ENCODE measurements at places on chromosomes 4 and X.

DNA sequence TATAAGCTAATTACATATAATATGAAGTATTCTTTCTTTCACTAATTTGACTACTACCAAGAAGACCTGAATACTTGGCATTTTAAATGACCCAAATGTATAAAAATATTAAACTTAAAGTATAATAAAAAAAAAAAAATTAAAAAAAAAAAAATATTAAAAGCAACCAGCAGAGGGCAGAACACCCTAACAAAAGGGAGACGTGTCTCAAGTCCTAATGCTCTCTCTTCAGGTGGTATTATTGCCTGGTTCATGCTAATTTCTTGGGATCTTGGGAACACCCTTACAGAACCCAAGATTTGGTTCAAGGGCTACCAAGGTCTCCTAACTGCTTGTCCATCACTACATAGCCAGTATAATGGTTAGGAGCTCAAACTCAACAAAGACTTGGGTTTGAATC is 754.8 kb downstream of the RAB28 start:
- DNase-seq, result no peak

GRCh38 chr4:139735381-139736273 is 70.0 kb downstream of the MGST2 start:
- no peak for DNase-seq

DNA sequence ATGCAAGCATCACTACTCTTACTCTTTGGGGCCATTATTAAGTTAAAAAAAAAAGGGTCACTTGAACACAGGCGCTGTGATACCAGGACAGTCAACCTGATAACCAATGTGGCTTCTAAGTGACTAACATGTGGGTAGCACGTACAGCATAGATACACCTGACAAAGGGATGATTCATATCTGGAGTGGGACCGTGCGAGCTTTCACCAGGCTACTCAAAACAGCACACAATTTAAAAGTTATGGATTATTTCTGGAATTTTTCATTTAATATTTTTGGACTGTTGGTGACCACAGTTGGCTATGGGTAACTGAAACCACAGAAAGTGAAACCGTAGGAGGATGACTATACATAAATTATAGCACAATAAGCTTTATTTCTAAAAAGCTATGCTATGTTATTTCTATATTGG is 113.8 kb upstream of the STIM2 start:
- peak; percentile 33 for DNase-seq

GRCh38 chr4:108227923-108228322 is 59.2 kb upstream of the LEF1 start:
- DNase-seq, result no peak

GRCh38 chr4:185598846-185599552 is 63.7 kb upstream of the PDLIM3 start:
- DNase-seq, result no peak

DNA sequence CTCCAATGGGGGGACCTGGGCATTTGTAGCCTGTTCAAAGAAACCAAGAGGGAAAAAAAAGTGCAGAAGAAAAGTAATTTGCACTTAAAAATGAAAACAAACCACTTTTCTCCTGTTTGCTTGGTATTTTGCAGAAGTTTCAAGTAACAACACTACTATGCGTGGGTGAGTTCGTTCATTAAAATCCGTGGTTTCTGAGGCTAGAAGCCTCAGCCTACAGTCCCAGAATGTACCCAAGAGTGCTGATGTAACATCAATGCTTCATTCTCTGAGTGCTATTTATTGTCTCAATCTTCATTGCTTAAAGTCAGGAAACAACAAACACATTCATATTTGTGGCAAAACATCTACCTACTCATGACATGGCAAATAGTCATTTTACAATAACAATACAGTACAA is 29.2 kb downstream of the LGI2 start:
- DNase-seq, result no peak

- no peak for DNase-seq
These were observed 98.2 kb upstream of the NRK start for GRCh38 chrX:105723966-105724735.

- no peak for DNase-seq
These were observed 7.8 kb upstream of the HAUS3 start for GRCh38 chr4:2249526-2250356.

- no peak for DNase-seq
These were observed 15.8 kb downstream of the CAMK2D start for GRCh38 chr4:113745711-113746110.

DNA sequence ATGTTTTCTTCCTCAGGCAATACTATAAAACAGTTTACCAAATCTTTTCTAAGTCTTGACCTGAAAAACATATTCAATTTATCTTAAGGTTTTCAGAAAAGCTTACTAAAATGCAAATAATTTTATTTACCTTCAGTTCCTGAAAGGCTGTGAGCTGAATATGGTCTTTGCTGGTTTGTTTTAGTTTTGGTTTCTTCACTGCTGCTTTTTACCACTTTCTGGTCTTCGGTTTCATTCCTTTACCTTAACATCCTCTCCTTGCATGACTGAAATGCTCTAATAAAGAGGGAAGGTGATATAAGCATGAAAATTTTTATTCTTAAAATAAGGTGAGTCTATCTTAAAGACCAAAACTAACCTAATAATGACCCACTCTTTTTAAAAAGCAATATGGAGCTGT is 97.1 kb upstream of the NRK start:
- DNase-seq, result no peak

- no peak for DNase-seq
These were observed 175.0 kb upstream of the MTMR8 start for GRCh38 chrX:64570204-64570603.

- no peak for DNase-seq
These were observed 13.1 kb upstream of the SULT1B1 start for GRCh38 chr4:69773484-69773883.

- no peak for DNase-seq
These were observed 92.3 kb downstream of the DIAPH2 start for GRCh38 chrX:96776966-96777365.

DNA sequence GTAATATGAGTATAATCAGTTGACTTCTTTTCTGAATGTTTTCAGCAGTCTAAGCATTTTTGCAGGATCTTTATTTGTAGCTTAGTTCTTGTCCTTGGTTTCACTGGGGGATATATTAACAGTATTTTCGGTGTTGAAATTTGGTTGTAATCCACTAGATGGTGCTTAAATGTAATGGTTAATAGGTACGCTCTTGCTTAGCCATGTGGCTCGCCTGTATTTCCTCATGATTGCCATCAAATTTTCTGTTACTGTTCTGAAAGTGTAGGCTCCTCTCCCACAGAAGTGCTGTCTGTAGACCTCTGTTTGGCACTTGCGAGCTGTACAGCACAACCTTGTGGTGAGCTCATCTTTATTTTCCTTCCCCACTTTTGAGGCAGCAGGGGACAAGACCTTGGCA is 3.9 kb upstream of the FAAH2 start:
- no peak for DNase-seq

DNA sequence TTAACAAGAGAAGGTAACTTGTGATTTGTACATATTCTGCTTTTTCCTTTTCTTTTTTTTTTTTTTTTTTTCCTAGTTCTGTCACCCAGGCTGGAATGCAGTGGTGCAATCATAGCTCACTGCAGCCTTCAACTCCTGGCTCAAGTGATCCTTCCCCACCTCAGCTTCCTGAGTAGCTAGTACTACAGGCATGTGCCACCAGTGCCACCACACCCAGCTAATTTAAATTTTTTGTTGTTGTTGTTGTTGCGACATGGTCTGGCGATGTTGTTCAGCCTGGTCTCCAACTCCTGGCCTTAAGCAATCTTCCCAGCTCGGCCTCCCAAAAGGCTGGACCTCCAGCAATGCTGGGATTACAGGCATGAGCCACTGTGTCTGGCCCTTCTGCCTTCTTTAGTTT is 1.5 kb upstream of the TACR3 start:
- no peak for DNase-seq

- no peak for DNase-seq
These were observed 31.3 kb downstream of the SUPT20HL2 start for GRCh38 chrX:24282381-24283126.

DNA sequence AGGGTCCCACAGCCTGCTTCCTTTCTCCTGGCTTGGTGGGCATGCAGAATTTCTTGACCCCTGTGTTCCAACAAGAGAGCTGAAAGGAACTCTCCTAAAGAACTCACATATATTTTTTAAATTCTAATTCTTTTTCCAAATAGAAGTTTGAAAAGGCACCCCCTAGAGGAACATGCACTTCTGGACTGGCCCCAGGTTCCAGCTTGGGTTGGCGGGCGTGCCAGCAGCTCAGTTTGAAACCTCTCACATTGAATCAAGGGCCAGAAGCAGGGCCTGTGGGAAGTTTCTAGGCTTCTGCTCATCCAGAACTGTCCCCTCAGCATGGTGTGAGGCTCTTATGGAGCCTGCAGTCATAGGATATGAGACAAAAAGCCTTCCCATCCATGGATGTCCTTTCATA is 132.6 kb downstream of the ATG4A start:
- DNase-seq, result no peak

DNA sequence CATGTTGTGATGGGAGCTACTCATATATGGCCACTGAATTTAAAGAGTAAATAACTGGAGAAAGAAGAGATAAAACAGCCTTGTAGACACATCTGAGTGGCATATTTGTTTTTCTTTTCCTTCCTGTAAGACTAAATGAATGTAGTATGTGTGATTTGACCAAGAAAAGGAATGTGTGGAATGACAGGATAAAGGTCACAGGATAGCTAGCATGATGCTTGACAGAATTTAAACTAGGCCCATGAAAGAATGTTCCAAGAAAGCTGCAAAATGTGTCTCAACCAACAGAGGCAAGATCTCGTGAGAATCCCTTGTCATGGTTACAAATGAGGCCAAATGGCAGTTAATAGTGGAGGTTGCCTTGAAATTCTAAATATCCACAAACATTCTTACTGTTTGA is 137.0 kb downstream of the KCNIP4 start:
- no peak for DNase-seq

- no peak for DNase-seq
These were observed 1.0 kb downstream of the SH3KBP1 start for GRCh38 chrX:19886375-19886774.

GRCh38 chrX:38347136-38347535 is 5.3 kb upstream of the OTC start:
- no peak for DNase-seq

GRCh38 chr4:102759831-102760644 is 730 bp downstream of the MANBA start:
- DNase-seq, result peak; percentile 8

DNA sequence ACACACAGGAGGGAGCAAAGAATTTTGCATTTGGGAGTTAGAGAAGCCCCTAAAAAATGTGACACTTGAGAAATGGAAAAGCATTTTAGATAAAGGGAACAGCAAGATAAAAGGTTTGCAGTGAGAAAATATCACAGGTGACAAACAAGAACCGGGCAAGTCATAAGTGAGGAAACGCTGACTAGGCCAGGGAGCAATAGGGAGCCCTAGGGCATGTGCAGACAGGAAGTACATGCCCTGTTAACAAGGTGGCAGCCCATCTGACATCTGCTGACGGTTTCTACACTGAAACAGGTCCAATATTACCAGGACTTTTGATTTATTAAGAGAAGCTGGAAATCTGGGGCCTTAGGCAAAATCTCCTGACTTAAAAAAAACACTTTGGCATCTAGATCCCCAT is 4.0 kb upstream of the IL13RA1 start:
- DNase-seq, result no peak

- DNase-seq, result no peak
These were observed 28.3 kb downstream of the SEPTIN11 start for GRCh38 chr4:76977736-76978350.

- no peak for DNase-seq
These were observed 7.0 kb upstream of the CRMP1 start for GRCh38 chr4:5899881-5900280.

- DNase-seq, result no peak
These were observed 803.4 kb downstream of the TRIML1 start for GRCh38 chr4:188942606-188943005.

- DNase-seq, result no peak
These were observed 37.9 kb downstream of the RUFY3 start for GRCh38 chr4:70759627-70760026.

DNA sequence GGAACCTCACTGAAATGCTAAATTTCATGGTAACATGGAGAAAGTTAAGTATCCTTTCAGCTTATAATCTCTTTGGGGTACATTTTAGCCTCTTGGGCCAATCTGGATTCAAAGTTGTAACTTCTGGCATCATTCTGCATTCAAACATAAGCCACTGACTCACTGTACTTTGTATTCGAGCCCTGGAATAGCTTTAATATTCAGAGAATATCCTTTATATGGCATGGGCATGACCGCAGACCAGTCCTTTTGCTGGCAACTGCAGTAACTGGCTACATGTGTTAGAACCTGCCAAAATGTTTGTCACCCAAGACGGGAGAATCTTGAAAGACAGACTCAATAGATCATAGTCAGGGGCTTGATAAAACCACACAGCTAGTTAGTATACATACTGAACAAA is 3.3 kb downstream of the GASK1B start:
- DNase-seq, result no peak

DNA sequence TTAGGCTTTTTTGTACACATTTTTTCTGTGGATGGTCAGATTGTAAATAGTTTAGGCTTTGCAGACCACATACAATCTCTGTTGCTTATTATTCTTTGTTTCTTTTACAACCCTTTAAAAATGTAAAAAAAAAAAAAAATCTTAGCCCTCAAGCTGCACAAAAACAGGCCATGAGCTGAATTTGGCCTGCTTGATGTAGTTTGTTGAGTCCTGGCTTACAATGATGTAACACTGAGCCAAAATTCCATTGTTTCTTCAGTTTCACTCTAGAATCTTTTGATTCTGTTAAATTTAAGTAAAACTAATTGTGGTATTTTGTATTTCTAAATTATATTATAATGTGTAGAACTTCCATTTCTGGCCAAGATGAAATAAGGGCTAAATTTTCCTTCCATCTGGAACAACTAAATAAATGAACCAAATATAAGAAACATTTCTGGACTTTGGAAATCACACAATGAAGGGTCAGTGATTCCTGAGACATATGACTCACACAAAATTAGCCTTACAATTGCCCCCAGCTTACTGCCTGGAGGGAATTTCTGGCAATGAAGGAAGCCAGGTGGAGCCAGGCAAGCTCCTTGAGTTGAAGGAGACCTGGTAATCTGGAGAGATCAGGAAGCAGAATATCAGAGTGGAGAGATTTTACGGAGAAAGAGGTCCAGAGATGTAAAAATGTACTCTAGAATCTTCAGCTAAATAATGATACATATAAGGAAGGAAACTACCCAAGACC is 29.8 kb downstream of the IQCM start:
- DNase-seq, result no peak

DNA sequence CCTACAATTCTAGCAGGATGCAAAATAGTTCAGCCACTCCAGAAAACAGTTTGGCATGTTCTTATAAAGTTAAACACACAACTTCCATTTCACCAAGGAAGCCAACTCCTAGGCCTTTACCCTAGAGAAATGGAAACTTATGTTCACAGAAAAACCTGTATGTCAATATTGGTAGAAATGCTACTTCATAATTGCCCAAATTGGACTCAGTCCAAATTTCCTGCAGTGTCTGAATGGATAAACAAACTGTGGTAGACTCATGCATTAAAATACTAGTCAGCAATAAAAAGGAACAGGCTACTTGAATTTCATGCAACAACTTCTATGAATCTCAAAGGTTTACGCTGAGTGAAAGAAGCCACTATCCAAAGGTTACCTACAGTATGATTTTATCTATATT is 1738.8 kb upstream of the IGFBP7 start:
- no peak for DNase-seq

GRCh38 chr4:70681704-70682103 is 6.6 kb upstream of the UTP3 start:
- DNase-seq, result no peak
